ENCODE measurements at places on chromosomes 11 and 22.

- DNase-seq: no peak
These were observed 883 bp upstream of the HMOX1 start for GRCh38 chr22:35380013-35380412.

GRCh38 chr22:44758344-44758973 is 6.1 kb downstream of the ARHGAP8 start:
- DNase-seq: no peak

GRCh38 chr11:221539-221938 is 14.0 kb downstream of the RIC8A start:
- DNase-seq: no peak

GRCh38 chr22:46044621-46045458 is 67.9 kb upstream of the WNT7B start:
- DNase-seq: no peak

- no peak for DNase-seq
These were observed 12.9 kb downstream of the GAL3ST1 start for GRCh38 chr22:30561402-30562189.

DNA sequence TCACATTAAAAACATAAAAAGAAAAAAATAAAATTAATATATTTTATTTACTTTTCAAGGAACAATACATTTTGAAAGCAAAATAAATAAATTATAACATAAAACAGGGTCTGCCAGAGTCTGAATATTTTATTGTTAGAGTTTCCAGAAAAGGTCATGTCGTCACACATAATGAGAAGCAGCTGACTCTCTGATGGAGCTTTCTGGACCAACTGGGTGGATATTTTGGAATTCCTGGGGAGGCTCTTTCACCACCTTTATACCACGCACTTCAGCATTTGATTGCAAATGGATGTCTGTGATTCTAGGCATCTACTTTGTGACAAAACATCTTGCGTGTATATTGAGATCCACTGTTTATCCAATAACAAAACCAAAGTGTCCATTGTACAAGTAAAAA is 455.0 kb upstream of the CCDC179 start:
- DNase-seq: no peak

DNA sequence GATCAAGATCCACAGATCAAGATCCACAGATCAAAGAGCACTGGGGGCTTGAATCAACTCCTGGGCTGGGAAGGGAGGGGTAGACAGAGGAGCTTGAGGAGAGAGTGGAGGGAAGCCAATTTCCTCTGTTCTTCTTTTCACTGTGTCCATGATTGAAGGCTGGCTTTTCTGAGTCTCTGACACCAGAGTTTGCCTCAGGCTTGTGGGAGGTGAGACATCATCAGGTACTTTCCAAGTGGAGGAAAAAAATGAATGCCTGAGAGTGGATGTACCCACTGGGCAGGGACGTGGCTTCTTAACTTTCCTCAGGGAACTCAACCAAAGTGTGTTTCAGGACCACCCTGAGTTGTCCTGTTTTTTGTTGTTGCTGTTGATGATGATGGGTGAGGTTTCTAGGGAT is 11.0 kb upstream of the HEPHL1 start:
- DNase-seq: no peak

GRCh38 chr22:50452649-50453048 is 22.2 kb downstream of the SBF1 start:
- no peak for DNase-seq

DNA sequence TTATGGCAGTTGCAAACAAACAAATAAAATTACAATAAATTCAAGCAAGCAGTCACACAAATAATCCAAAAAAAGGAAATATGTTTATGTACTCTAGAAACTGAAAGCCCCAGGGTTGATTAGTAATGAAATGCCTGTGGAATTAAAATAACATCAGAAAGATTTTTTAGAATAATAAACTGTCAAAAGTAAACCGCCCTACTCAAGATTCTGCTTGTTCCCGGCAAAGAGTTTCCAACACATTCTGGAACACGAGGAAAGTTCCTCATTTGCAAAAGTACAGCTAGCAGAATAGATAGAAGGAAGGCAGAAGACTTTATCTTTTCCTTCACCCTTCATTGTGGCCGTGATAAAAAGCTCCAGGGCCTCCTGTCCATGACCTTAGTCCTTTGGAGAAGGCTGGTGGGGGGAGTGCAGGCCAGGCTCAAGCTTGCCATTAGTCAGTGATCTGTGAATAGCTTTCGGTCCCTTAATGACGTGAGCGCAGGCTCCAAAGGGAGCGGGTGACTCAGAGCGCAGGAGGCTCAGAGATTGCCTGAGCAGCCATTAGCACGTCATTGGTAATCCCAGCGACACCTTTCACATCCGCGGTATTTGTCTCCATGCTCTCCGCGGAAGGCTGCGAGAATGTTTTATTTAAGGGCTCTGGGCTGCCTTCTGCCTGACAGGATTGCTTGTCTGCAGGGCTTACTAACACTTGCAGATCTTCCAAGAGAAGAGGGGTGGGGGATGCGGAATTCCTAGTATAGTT is 458.3 kb downstream of the METTL15 start:
- DNase-seq: no peak

DNA sequence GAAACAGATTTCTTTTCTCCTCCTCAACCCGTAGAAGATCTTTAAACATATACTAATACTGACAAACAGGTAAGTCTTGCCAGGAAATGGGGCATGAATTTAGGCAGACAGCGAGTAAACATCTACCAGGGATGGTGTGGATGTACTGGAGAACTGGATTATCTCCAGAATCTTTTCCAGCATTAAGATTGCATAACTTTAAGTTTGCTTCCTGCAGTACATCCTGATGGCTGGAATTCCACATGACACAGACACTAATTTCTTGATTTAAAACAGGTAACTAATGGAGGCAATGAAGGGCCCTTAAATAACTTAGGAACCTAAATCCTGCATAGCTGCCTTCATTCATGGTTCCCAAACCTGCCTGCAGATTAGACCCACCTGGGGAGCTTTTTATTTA is 40.7 kb downstream of the JHY start:
- no peak for DNase-seq

GRCh38 chr11:65633390-65634108 is 4.4 kb upstream of the SIPA1 start:
- no peak for DNase-seq

DNA sequence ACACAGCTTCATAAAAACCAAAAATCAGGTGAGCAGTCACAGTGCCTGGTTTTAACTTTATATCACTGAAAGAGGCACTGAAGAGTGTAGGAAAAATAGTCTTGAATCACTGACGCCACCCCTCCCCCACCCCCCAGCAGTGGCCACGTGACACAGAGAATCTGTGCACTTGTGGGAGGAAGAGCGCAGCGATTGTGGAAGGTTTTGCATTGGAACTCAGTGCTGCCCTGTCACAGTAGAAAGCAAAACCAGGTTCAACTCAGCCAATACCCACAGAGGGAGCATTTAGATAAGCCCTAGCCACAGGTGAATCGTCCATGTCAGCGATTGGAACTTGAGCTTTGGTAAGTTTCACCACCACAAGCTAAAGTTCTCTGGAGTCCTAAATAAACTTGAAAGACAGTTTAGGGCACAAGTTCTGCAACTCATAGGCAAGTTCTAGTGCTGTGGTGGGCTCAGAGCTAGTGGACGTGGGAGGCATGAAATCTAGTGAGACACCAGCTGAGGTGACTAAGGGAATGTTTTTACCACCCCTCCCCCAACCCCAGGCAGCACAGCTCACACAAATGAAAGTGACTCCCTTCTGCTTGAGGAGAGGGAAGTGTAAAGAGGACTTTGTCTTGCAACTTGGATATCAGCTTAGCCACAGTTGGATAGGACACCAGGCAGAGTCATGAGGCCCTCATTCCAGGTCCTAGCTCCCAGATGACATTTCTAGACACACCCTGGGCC is 13.3 kb downstream of the OR52B2 start:
- no peak for DNase-seq

DNA sequence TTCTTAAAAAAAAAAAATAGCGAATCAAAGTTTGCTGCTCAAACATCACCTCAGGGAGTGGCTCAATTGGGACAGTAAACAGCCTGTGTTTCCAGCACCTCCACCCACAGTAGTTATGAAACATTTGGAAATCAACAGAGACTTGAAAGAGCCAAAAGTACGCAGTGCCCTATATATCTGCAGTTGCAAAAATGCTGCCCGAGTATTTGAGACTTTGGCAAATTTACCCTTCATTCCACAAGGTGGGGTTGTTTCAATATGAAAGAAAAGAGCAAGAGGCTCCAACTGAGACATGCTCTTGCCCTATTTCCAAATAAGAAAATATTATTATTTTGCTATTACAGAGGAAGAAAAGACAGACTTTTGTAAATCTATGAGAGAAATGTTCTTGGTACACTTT is 851.1 kb upstream of the RAG2 start:
- no peak for DNase-seq

- no peak for DNase-seq
These were observed 14.7 kb upstream of the CD5 start for GRCh38 chr11:61087426-61088119.

GRCh38 chr11:108340973-108341372 is 118.1 kb downstream of the ATM start:
- DNase-seq: no peak

GRCh38 chr11:2696455-2696854 is 3.3 kb downstream of the KCNQ1OT1 start:
- no peak for DNase-seq

DNA sequence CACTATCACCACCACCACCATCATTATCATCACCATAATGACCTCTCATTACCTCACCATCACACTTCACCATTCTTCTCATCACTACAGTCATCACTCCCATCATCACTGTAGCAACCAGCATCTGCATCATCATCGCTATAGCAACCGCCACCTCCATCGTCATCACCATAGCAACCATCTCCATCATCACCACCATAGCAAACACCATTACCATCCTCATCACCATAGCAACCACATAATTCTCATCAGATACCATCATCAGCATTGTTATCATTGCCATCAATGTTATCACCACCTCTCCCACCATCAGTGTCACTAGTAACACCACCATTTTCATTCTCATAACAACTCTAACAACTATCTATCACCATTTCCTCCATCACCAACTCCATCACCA is 23.1 kb upstream of the CD82 start:
- DNase-seq: no peak

DNA sequence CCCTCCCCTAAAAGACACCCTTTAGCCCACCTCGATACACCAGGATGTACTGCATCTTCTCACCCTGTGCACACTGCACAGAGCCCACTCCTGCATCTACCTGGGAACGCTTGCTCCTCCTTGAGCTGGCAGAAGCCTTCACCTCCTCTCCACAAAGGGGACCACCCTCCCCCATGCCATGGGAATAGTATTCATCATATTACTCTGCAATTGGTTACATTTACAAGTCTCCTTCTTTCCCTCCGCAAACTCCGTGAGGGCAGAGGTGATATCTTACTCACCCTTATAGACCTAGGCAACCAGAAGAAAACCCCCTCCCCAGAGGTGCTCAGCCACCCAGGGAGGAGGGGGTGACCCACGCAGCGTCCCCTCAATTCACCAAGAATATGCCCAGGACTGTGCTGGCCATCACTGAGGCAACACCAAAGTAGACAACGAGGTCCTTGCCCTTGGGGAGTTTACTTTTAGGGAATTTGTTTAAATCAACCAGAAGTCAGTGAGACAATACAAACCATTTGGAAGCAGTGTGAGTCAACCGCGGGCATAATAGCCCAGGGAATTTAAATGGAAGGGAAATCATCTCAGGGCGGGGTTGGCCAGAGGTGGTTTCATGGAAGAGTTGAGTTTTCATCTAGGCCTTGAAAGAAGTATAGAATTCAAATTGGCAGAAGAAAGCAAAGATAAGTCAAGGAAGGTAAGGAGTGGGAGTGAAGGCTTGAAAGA is 214.5 kb downstream of the BARX2 start:
- DNase-seq: no peak

All from activated T-cell treated with anti-CD3 and anti-CD28 coated beads for 4 hours (primary cell).